ENCODE measurements at places on chromosomes 5 and 9.

DNA sequence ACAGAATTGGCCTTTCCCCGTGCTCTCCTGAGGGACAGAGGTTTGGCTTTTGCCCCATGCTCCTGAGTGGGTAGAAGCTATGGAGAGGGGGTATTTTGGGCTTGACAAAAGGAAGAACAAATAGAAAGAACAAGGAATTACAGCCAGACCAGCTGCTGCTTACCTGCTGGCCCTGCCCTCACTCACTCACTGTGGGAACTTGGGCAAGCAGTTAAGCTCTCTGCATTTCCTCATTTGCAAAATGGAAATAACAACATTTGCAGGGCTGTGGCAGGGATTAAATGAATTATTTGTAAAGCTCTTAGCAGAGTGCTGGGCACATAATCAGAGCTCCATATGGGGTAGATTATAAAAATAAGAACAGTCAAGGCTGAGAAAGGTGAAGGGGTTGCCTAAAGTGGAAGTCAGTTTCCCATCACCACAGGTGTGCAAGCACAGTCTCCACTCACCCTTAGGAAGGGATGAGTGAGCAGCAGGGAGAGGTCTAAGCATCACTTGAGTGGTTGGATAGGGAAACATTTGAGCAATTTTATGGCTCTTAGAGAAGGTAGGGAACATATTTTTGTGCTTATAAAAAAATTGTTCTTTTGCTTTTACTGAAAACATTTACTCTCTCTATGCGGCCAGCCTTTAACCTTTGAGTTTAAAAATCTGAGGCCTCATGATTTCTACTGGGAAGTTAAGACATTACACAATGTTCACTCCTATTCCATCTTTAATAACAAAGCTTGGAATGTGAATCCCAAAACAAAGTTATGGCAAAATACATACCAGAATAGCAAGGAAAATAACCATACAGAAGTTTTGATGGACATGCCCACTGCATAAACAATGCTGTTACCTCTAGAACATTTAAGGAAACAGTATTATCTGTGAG is 42.8 kb upstream of the LHFPL2 start:
- no peak for DNase-seq

DNA sequence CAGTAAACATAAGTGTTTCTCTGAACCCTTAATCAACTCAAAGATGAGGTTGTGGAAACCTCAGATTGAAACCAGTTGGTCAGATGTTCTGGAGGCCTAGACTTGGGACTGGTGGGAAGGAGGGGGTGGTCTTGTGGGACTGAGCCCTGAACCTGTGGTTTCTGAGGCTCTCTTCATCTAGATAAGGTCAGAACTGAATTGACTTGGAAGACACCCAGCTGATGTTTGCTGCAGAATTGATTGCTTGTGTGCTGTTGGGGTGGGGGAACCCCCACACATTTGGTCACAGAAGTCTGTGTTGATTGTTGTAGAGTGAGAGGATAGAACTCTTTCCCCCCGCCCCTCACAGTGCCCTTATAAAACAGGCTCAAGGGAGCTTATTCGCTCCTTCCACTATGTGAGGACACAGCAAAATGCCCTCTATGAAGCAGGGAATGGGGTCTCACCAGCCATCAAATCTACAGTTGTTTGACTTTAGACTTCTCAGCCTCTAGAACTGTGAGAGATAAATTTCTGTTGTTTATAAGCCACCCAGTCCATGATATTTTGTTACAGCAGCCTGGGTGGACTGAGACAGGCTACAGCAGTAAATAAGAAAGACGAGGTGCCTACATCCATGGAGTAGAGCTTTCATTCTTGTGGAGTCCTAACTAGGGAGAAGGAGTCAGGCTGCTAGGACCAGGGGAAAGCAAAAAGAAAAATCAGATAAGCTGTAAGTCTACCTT is 25.7 kb upstream of the UGCG start:
- no peak for DNase-seq

DNA sequence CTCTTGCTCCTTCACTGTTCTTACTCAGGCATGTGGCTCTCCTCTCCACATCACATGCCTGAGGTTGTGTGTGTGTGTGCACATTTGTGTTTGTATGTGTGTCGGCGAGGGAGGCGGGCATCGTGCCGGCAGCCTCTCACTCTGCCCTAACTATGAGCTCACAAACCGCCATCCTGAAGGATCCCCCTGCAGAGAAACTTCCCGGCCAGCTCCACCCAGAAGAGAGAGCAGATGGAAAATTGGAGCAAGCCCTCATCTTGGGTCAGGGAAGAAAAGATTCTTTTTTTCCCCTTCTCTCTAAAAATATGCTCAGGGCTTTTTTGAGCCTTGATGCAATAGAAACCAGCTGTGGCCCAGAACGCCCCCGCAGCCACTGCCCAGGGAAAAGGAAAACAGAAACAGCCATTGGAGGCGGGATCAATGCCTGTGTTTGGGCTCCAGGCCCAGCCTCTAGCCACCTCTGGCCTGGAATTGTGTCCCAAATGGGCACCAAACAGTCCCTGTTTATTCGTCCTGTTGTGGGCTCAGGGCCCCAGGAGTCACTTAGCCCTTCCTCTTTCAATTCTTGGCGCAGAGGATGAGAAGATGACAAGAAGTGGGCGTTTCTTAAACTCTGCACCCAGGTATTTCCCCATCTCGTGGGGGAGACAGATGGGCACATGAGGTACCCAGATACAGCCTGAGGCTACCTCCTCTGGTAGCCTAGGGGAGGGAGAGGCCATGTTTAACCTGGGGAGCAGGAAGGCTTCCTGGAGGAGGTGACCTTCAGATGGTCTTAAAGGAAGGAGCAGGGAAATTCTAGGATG is 151.5 kb downstream of the RGS3 start:
- no peak for DNase-seq

- peak; percentile 71 for DNase-seq
Measured at GRCh38 chr9:93673021-93673838, 96.8 kb downstream of the PHF2 start.

GRCh38 chr9:105296877-105297287 is 52.4 kb downstream of the SLC44A1 start:
- DNase-seq, result no peak

DNA sequence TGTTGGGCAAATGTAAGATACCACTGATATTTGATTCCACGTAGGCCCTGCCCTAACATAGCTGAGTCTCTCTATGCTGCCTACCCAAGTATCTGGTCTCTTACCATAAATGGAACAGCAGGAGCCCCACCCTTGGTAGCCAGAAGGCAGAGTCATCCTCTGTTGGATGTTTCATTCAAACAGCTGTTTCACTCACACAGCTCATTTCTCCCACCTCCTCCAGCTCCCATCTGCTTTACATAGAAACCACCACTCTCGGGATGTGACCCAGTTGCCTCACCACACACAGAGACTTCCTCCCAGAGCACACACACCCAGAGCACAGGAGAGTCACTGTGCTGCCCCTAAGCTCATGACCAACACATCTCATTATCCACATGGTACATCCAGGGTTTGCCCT is 165.3 kb downstream of the TMEM167A start:
- DNase-seq, result no peak

DNA sequence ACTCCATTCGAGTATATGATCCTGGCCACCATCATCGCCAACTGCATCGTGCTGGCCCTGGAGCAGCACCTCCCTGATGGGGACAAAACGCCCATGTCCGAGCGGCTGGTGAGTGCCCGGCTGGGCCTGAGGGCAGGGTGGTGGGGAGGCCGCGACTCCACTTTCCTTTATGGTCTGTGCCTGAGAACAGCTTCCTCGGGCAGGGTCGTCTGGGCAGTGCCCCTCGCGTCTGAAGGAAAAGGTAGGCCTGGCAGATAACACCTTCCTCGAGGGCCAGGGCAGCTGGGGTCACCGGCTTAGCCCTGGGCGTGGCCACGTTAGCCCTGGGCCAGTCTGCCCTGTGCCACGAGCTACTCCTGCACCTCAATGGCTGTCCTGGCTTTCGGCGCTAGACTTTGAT is 1.5 kb downstream of the CACNA1B start:
- DNase-seq, result no peak

GRCh38 chr5:102764381-102765004 is 9.4 kb downstream of the PAM start:
- no peak for DNase-seq

DNA sequence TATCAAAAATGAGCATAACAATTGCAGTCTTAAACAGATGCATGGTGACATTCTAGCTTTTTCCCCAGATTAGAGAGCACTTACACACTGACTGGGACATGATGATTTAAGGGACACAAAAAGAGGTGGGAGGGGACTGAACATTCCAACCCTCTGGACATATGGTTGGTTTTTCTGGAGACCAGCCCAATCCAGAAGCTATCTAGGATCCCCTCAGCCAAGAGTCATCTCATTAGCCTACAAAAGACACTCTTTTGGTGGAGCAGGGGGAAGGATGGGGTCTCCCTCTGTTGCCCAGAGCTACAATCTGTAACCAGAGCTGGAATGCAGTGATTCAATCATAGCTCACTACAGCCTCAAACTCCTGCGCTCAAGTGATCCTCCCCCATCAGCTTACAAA is 97.3 kb upstream of the IQGAP2 start:
- no peak for DNase-seq

DNA sequence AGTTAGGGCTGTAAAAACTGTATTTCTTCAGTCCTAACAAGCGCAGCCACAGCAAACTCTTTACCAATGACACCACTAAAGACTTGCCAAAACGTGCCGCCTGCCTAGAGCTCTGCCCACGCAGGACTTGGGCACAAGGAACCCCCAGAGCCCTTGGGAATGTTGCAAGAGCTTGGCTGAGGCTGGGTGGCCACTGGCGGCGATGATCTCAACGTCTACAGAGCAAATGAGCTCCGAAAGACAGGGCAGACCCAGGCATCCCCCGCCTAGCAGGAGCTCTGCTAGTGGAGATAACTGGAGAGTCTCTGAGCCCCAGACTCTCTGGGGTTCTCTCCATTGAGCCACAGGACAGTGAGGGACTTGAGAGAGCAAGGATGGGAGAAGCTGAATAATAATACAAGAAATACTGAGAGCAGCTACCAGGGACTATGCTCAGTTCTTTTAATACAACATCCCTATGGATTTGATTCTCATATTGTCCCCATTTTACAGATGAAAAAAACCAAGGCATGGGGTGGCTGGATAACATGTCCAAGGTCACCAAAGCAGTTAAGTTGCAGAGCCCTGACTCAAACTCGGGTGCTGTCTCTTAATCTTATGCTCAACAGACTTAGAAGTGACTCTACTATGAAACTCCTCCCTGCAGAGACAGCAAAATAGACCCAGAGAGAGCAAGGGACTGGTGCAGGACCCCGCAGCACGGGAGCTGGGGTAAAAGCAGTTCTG is 32.5 kb downstream of the SHB start:
- DNase-seq, result no peak

DNA sequence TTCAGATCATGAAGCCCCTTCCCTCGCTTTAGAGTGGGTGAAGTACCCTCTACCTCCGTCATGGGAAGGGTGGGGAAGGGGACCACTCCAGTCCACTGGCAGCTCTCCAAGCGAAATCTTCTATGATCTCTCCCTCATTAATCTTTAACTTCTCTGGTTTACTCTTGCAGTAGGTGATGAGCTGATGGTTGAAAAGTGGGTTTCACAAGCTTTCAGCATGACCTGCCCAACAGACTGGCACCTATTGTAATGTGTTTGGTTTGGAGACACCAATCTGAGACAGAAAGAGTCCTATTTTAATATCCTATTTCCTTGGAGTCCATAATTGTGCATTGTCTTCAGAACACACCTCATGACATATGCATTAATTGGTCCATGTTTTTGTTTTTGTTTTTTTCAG is 70.8 kb upstream of the TGFBR1 start:
- DNase-seq, result no peak

- DNase-seq, result no peak
Measured at GRCh38 chr9:24036459-24036858, 210.4 kb upstream of the ELAVL2 start.

GRCh38 chr9:114335745-114336144 is 6.1 kb downstream of the ORM2 start:
- DNase-seq, result no peak

DNA sequence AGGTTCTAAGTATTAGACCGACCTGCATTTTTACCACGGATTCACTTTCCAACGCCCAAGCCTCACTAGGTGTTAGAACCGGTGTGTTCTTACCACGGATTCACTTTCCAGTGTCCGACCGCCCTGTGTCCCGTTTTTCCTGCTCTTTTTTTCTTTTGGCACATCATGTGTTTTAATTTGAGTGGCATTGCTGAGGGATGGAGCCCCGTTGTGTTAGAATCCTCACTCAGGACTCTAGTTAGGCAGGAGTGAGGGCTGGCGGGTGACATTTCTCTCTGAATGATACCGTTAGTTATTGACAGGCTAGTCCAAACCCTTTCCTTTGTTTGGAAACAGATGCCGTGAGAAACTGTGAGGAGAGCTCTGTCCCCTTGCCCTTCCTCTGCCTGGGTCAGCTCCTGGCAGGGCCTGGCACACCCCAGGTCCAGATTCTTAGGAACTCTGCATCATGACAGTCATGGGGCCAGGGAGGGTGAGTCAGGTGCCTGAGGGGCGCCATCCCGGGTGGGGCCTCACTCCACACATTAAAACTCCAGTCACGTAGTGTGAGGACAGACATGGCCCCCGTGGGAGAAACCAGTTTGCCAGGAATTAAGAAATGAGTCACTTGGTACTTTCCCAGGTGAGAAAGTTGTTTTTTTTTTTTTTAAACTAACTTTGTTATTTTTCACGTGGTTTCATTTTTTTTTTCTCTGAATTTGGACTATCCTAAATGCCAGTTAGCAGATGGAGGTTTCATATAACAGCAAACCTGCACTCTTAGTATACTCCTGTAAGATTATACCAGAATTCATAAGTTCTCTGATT is 15.8 kb downstream of the EXOC3 start:
- no peak for DNase-seq

GRCh38 chr9:136189394-136190236 is 15.3 kb downstream of the LHX3 start:
- DNase-seq, result no peak

- DNase-seq, result no peak
Measured at GRCh38 chr9:106893088-106893487, 30.1 kb downstream of the ZNF462 start.

DNA sequence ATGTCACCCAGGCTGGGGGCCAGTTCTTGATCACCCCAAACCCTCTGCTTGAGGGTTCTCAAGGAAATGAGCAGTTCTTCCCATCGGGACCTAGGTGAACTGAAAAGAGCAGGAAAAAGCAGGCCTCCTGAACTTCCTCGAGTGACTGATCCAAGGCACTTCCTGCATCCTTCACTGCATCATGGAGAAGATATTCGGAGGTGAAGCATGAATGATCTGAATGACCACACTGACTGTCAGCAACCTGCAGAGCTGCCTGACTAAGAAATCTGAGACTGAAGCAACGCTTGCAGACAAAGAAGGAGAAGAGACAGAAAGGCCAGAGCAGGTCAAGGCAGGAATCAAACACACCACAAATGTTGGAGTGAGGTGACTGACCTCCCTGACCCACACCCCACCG is 420.2 kb downstream of the AGTPBP1 start:
- no peak for DNase-seq

Data from left lung (tissue), 14 donors.